Progenitor cell of endocrine pancreas (in vitro differentiated cells): ENCODE measurements at places on chromosomes 11 and 22. TPM values are rescaled to one million over a fixed set of nuclear protein-coding genes. Genes with fewer than 3 reads are reported as not detected.
A peak's percentile ranks its signal among the peaks of the same experiment; 100 is the strongest.

GRCh38 chr11:127445476-127445875 is 444.9 kb upstream of the KIRREL3 start:
- no peak overlapping the region for H3K27ac ChIP-seq
- DNase-seq, result no peak
- no peaks in the 10 kb centered on the region for H3K4me1 ChIP-seq
- peaks cover 8% of the 10 kb centered on the region for H3K27me3 ChIP-seq
- H3K36me3 ChIP-seq, result no peaks in the 10 kb centered on the region

GRCh38 chr22:26169315-26170111 is at the start of gene SEZ6L:
Gene SEZ6L (plus strand): TSS chr22:26169462. CDS start chr22:26169670, 208 bp downstream.
- peaks cover 19% of the 10 kb centered on the region for H3K4me1 ChIP-seq
- peaks cover 73% of the 10 kb centered on the region for H3K27me3 ChIP-seq
- peak within 1 kb of the TSS; percentile 63 for H3K27ac ChIP-seq
- H3K36me3 ChIP-seq, result no peaks in the 10 kb centered on the region
- peak within 1 kb of the TSS; percentile 70 for H3K4me3 ChIP-seq

- peak overlapping the region; percentile 79 for H3K4me3 ChIP-seq
- H3K36me3 ChIP-seq, result no peaks in the 10 kb centered on the region
- peaks cover 11% of the 10 kb centered on the region for H3K4me1 ChIP-seq
- H3K27ac ChIP-seq, result no peak overlapping the region
Measured at GRCh38 chr11:47980907-47981621, 705 bp downstream of the PTPRJ start.

CTSD gene
- 158 and 163 TPM in 2 replicates for total RNA-seq

WNT11 gene
- total RNA-seq, result 1.5 and 1.7 TPM in 2 replicates

OR8G1 gene
- total RNA-seq, result not detected in 2 replicates

- H3K36me3 ChIP-seq, result no peaks in the 10 kb centered on the region
- H3K27me3 ChIP-seq, result no peaks in the 10 kb centered on the region
- peak overlapping the region; percentile 22 for H3K4me3 ChIP-seq
- H3K4me1 ChIP-seq, result peaks cover 84% of the 10 kb centered on the region
- H3K27ac ChIP-seq, result peak overlapping the region; percentile 99
Measured at GRCh38 chr11:33695051-33695566, 5.5 kb downstream of the C11orf91 start.

- peaks cover 15% of the 10 kb centered on the region for H3K4me1 ChIP-seq
- H3K27me3 ChIP-seq, result no peaks in the 10 kb centered on the region
- H3K27ac ChIP-seq, result no peak overlapping the region
- no peak overlapping the region for H3K4me3 ChIP-seq
Measured at GRCh38 chr22:20774882-20775281, 969 bp downstream of the SERPIND1 start.

DNA sequence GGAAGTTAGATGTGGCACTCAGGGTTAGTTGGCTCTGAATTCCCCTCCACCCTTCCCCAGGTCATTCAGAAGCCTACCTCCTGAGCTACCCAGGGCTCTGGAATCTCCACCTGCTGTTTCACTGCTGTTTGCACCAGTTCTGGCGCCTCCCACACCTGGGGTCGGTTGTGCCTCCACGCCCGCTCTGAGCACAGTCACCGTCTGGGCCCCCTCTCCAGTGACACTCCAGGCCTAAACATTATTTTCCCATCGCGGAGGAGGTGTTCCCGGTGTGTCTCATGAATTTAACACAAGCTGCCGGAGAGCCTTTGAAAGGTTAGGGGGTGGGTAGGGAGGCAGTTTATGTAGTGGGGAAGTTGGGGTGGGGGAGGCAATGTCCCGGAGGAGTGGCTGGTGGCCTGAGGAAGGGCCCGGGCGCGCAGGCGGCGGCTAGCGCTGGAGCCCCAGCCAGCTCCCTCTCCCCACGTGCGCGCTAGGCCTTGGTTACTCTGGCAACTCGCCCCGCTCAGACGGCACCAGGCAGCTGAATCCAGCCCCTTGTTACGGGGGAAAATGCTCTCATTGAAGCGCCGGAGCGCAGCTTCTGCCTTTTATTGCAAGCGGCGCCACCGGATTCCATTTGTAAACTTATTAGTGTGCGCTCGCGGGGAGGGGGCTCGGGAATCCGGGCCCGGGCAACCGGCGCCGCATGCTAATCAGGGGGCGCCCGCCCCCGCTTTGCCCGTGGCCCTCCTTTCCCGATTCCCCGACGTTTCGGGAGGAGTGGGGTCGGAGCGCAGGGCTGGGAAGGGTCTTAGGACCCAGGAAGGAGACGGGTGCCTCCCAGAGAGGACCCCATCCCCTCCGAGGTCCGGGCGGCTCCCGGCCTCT is 52.4 kb downstream of the GRIK4 start:
- H3K27ac ChIP-seq, result peak overlapping the region; percentile 49
- peak overlapping the region; percentile 35 for H3K4me3 ChIP-seq
- peaks cover 65% of the 10 kb centered on the region for H3K27me3 ChIP-seq
- H3K36me3 ChIP-seq, result no peaks in the 10 kb centered on the region

GRCh38 chr11:106999196-106999595 is 19.1 kb downstream of the GUCY1A2 start:
- no peak for DNase-seq
- H3K4me3 ChIP-seq, result no peak overlapping the region
- peaks cover 32% of the 10 kb centered on the region for H3K4me1 ChIP-seq
- peaks cover 1% of the 10 kb centered on the region for H3K36me3 ChIP-seq

UCP2 gene
- 89.9 and 103 TPM in 2 replicates for total RNA-seq

GRCh38 chr11:1129143-1129610 is 28.6 kb upstream of the MUC5AC start:
- peaks cover 7% of the 10 kb centered on the region for H3K4me1 ChIP-seq
- peaks cover 10% of the 10 kb centered on the region for H3K27me3 ChIP-seq
- peaks cover 2% of the 10 kb centered on the region for H3K36me3 ChIP-seq
- H3K27ac ChIP-seq, result no peak overlapping the region
- no peak overlapping the region for H3K4me3 ChIP-seq

SLC35C1 gene
- total RNA-seq, result 12.8 and 14.0 TPM in 2 replicates

DNA sequence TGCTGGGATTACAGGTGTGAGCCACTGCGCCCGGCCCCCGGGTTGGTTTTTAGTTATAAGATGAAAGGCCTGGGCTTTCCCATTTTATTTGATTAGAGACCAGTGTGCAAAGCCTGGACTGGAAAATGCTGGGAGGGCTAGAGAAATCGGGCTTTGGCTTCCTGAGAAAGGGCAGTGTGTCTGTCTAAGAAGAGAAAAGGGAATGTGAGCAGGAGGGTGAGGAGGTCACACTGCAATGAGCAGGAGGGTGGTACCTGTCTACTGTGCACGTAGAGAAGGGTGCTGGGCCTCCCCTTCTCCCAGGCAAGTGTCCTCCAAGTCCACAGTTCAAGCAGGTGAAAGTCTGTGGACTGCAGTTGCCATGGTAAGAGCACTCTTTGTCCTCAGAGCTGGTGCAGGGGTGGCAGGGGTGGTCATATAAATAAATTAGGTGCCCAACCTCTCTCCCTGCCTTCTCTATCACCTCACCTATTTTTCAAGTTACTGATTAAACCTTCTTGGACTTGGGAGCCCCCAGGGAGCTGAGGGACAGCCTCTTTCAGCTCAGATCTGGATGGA is 30.8 kb downstream of the SLC5A1 start:
- no peaks in the 10 kb centered on the region for H3K36me3 ChIP-seq
- DNase-seq, result no peak
- peaks cover 5% of the 10 kb centered on the region for H3K4me1 ChIP-seq
- peaks cover 13% of the 10 kb centered on the region for H3K27me3 ChIP-seq

- peaks cover 39% of the 10 kb centered on the region for H3K4me1 ChIP-seq
- peaks cover 22% of the 10 kb centered on the region for H3K36me3 ChIP-seq
- H3K27me3 ChIP-seq, result no peaks in the 10 kb centered on the region
- H3K4me3 ChIP-seq, result no peak overlapping the region
Measured at GRCh38 chr11:82832983-82833382, 67.2 kb downstream of the PRCP start.

DNA sequence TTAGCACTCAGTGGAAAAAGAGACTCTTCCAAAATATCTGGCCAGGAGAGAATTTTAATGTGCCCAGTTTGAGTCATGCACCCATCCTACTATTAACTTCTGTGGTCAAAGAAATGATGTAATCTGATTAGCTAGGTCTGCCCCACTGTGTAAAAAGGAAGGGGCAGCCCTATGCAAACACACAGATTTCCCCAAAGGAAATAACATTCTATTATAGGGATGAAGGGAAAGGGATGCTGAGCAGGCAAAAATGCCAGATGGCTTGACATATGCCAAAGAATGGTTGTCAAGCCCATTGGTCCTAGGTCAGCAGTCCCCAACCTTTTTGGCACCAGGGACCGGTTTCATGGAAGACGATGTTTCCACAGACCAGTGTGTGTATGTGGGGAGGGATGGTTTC is 43.3 kb upstream of the PAK1 start:
- no peaks in the 10 kb centered on the region for H3K36me3 ChIP-seq
- H3K4me1 ChIP-seq, result no peaks in the 10 kb centered on the region
- no peaks in the 10 kb centered on the region for H3K27me3 ChIP-seq
- no peak for DNase-seq

DNA sequence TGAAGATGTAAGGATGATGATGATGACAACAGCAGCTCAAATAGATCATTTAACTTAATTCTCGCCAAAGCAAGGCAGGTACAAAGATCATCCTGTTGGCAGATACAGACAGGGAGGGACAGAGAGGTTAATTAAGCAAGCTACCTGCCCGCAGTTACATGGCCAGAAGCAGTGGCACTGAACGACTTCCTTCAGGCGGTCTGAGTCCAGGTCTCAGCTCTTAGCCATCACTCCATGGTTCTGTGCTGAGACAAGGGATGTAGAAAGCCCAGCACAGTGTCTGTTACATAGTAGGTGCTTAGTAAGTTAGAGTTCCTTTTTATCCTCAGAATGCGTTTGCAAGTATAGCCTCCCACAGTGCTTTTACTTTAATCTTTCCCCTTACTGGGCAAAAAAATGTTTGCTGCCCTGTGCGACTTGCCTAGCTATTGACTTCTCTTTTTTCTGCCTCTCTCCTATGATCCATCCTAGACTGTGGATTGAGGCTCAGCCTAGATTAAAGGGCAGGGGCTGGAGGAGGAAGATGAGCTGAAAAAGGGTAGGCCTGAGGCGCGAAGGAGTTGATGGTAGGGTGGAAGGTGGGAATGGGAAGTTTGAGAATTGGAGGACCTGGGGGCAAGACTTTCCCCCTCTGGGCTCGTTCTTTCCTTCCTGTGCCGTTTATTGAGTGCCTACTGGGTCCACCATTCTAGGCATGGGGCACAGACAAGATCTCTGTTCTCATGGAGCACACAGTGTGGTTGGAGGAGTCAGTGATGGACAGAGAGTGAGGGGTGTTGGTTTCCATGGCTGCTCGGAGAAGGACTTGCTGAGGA is 108.2 kb upstream of the OR4B1 start:
- no peaks in the 10 kb centered on the region for H3K36me3 ChIP-seq
- no peaks in the 10 kb centered on the region for H3K27me3 ChIP-seq
- DNase-seq, result no peak
- no peak overlapping the region for H3K4me3 ChIP-seq
- peak overlapping the region; percentile 67 for H3K27ac ChIP-seq
- peaks cover 28% of the 10 kb centered on the region for H3K4me1 ChIP-seq

GRCh38 chr11:76769645-76770586 is 13.2 kb upstream of the TSKU start:
- peaks cover 14% of the 10 kb centered on the region for H3K27me3 ChIP-seq
- H3K36me3 ChIP-seq, result no peaks in the 10 kb centered on the region
- no peak for DNase-seq
- H3K4me1 ChIP-seq, result peaks cover 25% of the 10 kb centered on the region
- no peak overlapping the region for H3K4me3 ChIP-seq
- H3K27ac ChIP-seq, result peak overlapping the region; percentile 63

DNA sequence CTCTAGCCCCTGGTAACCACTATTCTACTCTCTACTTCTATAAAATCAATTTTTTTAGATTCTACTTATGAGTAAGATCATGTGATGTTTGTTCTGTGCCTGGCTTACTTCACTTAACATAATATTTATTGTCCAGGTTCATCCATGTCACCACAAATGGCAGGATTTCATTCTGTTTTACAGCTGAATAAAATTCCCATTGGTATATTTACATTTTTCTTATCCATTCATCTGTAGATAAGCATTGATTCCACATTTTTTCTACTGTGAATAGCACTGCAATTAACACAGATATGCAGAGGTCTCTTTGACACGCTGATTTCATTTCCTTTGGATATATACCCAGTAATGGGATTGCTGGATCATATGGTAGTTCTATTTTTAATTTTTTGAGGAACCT is 15.8 kb downstream of the SLC25A17 start:
- no peak overlapping the region for H3K4me3 ChIP-seq
- H3K27me3 ChIP-seq, result no peaks in the 10 kb centered on the region
